Activated naive CD4-positive, alpha-beta T cell treated with anti-CD3 and anti-CD28 coated beads, Interleukin-2, amount 50 U/mL, for 16 hours (primary cell): ENCODE measurements at places on chromosomes 11 and 22.

- peak; percentile 54 for DNase-seq
Observed at GRCh38 chr22:23216461-23217170, 36.3 kb downstream of the BCR start.

DNA sequence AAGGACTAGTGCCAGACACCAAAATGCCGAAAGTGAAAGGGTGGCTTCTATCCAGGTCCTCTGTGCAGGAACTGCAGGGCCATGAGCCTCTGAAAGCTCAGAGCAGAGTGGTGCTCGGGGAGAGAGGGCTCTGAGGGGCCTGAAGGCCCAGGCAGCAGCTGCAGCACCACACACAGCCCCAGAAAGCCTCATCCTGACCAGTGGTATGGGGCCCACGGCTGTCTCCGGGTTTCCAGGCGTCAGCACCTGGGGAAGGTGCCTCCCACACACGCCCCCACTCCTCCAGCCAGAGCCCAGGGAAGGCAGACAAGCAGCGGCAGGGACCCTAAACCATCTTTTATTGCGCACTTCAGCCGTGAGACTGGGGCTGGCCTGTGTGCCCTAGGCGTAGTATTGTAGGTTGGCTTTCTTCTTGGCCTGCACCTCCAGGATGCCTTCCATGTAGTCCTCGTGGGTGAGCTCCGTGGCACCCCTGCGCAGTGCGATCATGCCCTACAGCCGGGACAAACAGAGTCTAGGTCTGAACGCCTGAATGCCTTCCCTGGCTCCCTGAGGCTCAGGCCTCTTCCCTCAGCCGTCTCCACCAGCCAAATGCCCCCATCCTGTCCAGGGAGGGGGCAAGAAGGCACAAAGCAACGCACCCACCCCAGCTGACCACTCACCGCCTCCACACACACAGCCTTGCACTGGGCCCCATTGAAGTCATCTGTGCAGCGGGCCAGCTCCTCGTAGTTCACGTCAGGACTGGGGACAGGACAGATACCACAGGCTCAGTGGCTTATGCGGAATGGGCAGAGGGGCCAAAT lies 7.6 kb downstream of the PSMC3 start:
- DNase-seq, result no peak

DNA sequence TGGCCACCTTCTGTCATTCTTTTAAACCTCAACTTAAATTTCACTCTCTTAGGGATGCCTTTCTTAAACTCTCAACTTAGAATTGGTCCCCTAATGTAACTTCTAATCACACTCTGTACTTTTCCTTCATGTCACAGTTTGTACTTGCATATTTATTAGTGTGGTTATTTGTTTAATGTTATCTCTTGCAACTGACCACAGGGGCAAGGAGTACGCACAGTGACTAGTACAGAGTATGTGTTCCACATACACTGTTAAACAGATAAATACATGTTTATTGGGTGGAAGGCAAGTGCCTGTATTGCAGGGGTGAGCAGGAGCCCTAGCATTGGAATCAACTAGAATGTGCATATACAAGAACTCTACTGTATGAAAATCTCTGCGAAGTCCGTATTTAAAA lies 554.0 kb downstream of the INSC start:
- DNase-seq, result no peak

DNA sequence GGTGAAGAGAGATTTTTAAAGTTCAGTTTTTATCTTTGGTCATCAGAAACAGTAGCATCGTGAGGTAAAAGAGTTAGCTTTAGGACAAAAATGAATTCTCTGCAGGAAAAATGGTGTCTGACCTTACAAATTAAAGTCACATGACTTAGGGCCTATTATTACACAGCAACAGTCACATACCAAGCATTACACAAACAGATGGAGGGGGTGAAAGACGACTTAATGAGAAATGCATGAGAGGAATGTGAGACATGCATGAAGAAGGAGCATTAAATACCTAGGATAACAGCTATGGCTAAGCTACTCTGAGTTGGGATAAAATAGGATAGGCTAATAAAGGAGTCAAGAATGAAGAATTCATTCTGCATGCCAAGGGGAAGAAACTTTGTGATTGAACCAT lies 77.5 kb downstream of the BLID start:
- no peak for DNase-seq

GRCh38 chr11:60594998-60595642 lies 79.9 kb downstream of the MS4A13 start:
- no peak for DNase-seq

- no peak for DNase-seq
Observed at GRCh38 chr22:19704355-19705015, 9.8 kb upstream of the SEPTIN5 start.

DNA sequence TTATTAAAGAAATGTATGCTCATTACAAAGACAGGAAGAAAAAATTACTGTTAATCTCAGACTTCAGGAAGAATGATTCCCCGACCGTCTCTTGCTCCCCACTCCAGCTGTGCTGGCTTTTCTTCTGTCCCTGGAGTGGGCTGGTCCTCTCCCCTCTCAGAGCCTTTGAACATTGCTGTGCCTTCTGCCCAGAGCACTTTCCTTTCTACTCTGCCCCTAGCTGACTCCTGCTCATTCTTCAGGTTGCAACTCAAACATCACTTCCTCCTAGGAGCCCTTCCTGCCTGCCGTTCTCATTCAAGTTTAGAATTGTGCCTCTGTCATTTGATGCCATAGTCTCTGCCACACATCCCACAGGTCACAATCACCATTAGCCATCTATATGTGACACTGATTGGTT lies 329.5 kb downstream of the MIAT start:
- no peak for DNase-seq

GRCh38 chr11:68593441-68593840 lies 90.9 kb upstream of the GAL start:
- no peak for DNase-seq

GRCh38 chr11:33474866-33475265 lies 217.7 kb downstream of the HIPK3 start:
- no peak for DNase-seq

- no peak for DNase-seq
Observed at GRCh38 chr11:86056351-86056854, 12.5 kb downstream of the PICALM start.

GRCh38 chr22:25751174-25751581 lies 9.2 kb downstream of the MYO18B start:
- no peak for DNase-seq

GRCh38 chr11:86747801-86748200 lies 52.5 kb upstream of the PRSS23 start:
- no peak for DNase-seq

DNA sequence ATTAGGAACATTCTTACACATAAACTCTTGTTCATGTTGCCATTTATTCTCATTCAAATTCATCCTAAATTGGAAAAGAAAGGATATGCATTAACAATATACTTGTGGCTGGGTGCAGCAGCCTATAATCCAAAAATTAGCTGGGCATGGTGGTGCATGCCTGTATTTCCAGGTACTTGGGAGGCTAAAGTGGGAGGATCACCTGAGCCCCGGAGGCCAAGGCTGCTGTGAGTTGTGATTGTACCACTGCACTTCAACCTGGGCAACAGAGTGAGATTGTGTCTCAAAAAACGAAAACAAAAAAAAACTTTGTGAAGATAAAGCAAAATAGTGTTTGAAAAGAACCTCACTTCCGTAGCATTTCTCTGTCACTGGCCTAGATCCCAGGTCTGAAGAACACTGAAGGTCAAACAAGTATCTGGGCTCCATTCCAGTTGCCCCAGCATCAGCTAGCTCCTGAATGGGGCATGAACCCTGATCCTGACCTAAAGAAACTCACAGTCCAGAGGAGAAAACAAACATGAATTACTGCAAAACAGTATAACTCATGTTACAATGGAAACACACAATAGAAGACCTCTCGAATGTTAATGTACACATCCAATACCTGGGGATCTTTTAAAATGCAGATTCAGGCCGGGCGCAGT lies 32.2 kb downstream of the TUG1 start:
- no peak for DNase-seq

- no peak for DNase-seq
Observed at GRCh38 chr22:36065462-36065774, 36.8 kb upstream of the RBFOX2 start.

DNA sequence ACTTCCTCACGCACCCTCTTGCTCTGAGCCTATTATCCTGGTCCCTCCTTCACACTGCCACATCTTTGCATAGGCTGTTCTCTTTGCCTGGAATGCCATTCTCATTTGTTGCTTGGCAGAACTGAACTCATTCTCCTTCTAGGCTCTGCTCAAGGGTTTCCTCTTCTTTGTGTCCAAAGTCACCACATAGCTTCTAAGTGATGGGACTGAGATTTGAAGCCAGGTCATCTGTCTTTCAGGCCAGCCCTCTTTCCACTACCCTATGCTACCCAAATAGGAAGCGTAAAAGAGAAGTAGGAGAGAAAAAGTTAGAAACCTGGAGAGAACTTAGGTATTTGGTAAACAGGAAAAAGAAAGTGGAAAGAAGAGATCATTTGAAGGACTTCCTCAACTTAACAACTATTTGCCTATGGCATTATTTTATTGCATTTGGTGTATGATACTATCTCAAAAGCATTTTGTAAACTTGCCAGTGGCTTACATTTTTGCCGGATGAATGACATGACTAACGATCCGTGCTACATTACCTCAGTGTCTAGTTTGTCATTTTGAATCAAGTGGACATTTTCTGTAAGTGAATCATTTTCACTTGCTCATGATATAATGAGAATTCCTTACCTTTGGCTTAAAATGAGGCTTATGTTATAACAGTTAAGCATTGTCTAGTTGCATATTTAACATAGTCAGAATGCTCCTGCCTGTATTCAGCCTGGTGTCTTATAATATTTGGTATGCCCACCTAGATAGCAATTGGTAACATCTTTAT lies 18.5 kb downstream of the NF2 start:
- DNase-seq, result no peak

- DNase-seq, result no peak
Observed at GRCh38 chr22:46526244-46526839, 11.1 kb downstream of the CELSR1 start.

- no peak for DNase-seq
Observed at GRCh38 chr22:25841775-25842174, 99.8 kb downstream of the MYO18B start.

DNA sequence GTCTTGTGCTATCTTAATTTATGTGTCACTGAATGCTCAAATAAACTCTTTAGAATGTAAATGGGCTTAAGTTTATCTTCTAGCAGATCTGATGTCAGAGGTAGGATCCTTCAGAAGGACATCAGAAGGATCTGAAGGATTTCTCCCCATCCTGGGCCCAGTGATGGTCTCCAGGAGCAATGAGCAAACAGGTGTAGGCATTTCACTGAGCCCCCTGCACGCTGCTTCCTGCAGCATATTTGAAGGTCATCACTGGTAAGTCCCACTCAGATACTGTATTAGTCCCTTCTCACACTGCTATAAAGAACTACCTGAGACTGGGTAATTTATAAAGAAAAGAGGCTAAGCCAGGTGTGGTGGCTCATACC lies 4.5 kb downstream of the GSTP1 start:
- DNase-seq, result no peak
